ENCODE measurements at places on chromosomes 4 and X.

GRCh38 chr4:141028024-141028529 is 105.2 kb downstream of the RNF150 start:
- DNase-seq: no peak

- DNase-seq: no peak
Observed at GRCh38 chrX:55488593-55489313, 895 bp downstream of the USP51 start.

DNA sequence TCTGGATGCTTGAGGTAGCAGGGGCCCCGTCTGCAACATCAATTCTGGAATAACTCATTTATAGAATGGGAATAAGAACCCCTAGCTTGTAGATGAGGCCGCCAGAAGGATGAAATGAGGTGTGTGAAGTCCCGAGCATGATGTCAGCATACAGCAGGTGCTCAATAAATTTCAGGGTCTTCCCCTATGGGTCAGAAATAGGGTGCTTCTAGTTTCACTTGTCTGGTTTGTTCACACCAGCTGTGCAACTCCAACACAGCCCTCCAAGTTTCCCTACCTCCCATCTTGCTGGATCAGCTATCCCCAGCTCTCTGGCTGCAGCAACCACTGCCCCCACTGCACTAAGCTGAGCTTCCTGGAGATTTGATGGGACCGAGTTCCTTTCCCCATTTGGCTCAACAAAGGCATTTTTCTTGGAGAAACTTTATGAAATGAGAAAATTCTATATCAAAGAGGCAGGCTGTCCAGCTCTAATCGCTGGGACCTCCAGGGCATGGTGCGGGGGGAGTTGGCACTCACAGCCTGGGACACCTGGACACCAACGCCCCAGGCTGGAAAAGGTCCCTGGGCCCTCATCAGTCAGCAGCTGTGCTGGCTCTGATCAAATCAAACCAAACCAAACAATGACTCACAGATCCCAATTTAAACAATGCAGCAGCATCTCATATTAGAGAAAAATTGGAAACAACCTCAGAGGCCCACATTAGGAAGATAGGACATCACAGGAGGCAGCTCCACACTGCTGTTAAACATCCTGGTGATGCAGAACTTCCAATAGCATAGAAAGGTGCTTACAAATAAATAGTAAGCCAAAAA is 13.3 kb downstream of the SLC2A9 start:
- no peak for DNase-seq

DNA sequence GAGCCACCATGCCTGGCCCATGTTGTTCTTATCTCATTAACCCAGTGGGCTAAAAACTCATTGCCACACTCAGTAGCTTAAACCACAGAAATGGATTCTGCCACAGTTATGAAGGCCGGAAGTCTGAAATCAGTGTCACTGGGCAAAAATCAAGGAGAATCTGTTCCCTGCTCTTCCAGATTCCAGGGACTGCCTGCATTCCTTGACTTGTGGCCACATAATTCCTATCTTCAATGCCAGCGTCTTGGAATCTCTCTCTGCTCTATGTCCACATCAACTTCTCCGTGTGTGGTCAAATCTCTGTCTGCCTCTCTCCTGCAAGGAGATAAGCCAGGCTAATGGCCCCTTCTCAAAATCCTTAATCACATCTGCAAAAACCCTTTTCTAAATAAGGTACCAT is 4.1 kb upstream of the WFS1 start:
- DNase-seq: no peak

- no peak for DNase-seq
Observed at GRCh38 chrX:155108427-155108826, 37.1 kb downstream of the BRCC3 start.

DNA sequence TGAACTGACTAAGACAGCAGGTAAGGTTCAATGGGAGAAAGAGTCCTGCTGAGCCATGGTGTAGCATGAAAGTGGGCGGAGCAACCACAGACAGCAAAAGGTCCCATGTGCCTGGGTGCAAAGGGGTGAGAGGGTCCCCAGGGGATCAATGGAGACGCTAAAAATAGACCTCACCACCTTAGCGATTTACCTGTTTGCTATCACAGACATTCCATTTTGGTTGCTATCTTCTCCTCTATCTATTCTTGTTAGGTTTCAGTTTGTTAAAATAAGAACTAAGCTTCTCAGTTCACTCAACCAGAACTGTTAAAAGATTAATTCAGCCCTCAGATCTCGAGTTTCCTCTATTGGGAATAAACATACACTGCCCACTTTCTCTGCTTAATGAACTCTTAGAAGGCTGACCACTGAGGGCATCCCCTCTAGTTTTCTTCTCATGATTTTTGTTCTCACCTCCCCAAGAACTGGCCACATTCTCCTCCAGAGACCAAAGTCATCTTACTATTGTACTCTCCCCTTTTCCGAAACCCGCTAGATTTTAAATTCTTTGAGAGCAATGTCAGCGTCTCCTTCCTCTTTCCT is 136.7 kb downstream of the PARM1 start:
- no peak for DNase-seq

DNA sequence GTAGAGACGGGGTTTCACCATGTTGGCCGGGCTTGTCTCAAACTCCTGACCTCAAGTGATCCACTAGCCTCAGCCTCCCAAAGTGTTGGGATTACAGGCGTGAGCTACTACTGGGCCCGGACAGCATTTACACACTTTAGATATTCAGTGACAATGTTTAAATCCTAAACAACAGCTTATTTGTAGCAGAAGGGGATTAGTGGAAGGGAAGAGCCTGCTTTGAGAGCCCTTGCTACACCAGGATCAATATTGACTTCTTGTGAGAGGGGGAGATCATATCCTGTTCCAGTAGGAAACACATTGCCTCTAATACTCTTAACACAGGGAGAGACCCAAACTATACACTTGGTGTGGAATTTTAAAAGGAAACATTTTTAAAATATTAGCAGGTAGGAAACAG is 7.1 kb downstream of the MGST2 start:
- no peak for DNase-seq

GRCh38 chr4:166324321-166324720 is 451.3 kb downstream of the TLL1 start:
- DNase-seq: no peak

GRCh38 chr4:142959173-142959572 is 113.1 kb upstream of the INPP4B start:
- no peak for DNase-seq

- no peak for DNase-seq
Observed at GRCh38 chr4:175127314-175127713, 209.2 kb downstream of the ADAM29 start.

GRCh38 chrX:47746446-47746845 is 87.5 kb upstream of the UXT start:
- no peak for DNase-seq
